ENCODE measurements at places on chromosomes 3 and 15.

DNA sequence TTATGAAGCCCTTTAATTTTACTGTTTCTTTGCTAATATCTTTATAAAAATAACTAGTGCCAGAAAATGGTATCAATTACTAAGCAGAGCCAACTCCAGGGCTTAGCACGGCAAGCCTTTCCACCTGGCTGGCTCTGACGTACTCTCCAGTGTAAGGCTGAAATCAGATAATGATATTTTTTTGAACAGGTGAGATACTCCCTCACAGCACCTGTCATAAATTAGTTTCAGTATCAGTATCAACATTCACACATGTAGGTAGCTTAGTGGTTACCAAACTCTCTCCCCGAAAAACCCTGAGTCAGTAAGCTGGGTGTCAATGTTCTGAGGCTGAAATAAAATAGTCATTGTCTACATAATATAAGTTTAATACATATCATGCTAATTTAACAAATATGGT is 710.1 kb downstream of the SQOR start:
- DNase-seq, result no peak

DNA sequence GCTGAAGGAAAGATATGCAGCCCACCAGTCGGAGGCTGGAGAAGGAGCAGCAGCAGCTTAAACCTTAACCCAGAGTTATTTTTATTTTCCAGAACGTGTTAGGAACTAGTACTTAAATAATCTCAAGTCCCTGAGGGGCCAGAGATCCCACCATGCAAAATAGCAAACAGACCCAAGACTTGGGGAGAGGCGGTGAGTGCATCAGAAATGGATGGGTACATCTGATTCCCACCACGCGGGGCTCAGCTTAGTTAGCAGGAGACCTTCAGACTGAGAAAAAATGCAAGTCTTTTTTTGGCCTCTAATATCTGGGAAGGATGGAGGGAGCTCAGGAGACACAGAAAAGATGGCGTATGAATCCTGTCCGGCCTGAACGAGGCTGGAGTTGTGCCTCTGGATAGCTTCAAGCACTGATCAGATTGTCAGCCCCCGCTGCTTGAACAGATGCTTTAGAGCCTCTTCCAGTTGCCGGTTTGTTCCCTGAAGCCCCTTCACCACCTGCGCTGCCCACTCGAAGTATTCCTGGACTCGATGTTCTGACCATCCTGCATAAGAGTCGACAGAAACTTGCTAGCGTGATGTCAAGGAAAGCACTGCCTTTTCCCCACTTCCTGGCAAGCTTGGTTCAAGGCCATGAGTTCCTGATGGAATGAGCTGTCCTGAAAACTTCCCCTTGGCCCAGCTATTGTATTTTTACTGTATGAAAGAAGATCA is 1.3 kb downstream of the HDDC3 start:
- DNase-seq, result no peak

DNA sequence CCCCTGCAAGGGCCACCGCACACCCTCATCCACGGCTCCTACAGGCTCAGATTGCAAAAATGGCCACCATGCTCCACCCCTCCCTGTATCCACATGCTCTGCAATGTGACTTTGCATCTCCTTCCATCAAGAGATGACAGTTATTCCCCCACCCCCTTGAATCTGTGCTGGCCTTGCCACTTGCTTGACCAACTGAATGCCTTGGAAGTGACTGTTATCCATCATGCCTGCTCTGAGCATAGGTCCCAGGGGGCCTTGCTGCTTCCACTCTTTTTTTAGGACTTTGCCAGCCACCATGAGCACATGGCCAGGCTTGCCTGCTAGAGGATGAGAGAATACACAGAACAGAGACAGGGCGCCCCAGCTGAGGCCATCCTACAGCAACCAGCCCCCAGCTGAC is 13.6 kb downstream of the HAPLN3 start:
- DNase-seq, result no peak

- DNase-seq, result no peak
These were observed 36.7 kb downstream of the RGMA start for GRCh38 chr15:93052090-93052879.

GRCh38 chr3:168839653-168840052 is 743.9 kb upstream of the GOLIM4 start:
- no peak for DNase-seq

DNA sequence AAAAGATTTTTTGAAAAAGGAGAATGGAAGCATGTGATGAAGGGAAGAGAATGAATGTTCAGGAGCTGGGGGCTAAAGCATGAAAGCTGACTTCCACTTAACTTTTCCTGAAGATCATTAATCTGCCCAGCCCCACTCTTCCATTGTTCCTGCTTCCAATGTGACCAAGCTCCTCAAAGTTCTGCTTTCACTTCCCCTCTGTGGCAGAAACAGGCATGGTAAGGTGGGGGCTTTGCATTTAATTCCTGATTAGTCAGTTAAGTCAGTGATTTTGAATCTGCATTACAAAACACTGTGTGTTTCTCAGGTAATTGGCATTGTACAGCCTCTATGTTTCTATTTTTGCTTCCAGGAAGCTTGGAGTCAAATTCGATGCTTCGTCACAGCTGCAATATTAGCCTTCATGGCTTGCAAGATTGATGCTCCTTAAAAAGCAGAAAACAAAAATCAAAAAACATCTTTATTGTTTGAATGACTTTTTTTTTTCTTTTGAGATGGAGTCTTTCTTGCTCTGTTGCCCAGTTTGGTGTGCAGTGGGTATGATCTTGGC is 7.3 kb upstream of the TM6SF1 start:
- no peak for DNase-seq

GRCh38 chr3:159634483-159634882 is 354.2 kb upstream of the IL12A start:
- DNase-seq, result no peak

GRCh38 chr3:72142028-72142427 is 357.1 kb upstream of the PROK2 start:
- DNase-seq, result no peak

GRCh38 chr3:133944181-133944580 is 48.5 kb upstream of the RAB6B start:
- no peak for DNase-seq

DNA sequence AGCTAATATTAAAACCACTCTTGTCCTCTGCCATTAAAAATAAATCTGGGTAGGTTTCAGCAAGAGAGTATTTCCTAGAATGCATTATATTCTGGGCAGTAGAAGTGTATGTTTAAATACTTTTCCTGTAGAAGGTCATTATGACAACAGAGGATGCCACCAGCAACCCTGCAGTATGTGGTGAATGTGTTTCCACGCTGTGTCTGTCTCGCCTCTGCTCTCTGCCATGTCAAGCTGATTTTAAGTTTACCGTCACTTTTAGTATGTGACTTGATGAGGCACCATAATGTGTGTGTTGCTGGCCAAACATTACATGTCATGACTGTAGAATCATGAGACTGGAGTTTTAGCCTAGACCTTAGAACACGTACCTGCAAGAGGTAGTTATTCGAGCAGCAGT is 211.2 kb downstream of the LPP start:
- DNase-seq, result no peak

DNA sequence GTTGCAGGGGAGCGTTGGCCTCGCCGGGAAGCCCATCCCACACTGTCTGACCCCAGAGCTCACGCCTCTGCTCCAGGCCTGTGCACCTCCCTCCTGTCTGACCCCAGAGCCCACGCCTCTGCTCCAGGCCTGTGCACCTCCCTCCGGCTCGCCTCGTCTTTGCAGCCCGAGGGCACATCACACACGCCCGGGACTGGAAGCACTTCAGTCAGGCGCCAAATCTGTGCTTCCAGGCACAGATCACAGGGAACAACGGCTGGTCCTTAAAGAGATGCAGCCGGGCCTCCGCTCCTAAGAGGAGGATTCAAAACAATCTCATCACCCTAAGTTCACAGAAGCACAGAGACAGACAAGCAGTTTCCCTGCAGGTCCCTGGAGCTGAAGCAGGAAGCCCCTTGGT is 103.0 kb upstream of the RPL32 start:
- no peak for DNase-seq

GRCh38 chr3:63869940-63870614 is 6.4 kb downstream of the ATXN7 start:
- no peak for DNase-seq

Data from activated CD8-positive, alpha-beta memory T cell treated with anti-CD3 and anti-CD28 coated beads for 4 hours (primary cell).